ENCODE measurements at places on chromosomes 1 and 21.

DNA sequence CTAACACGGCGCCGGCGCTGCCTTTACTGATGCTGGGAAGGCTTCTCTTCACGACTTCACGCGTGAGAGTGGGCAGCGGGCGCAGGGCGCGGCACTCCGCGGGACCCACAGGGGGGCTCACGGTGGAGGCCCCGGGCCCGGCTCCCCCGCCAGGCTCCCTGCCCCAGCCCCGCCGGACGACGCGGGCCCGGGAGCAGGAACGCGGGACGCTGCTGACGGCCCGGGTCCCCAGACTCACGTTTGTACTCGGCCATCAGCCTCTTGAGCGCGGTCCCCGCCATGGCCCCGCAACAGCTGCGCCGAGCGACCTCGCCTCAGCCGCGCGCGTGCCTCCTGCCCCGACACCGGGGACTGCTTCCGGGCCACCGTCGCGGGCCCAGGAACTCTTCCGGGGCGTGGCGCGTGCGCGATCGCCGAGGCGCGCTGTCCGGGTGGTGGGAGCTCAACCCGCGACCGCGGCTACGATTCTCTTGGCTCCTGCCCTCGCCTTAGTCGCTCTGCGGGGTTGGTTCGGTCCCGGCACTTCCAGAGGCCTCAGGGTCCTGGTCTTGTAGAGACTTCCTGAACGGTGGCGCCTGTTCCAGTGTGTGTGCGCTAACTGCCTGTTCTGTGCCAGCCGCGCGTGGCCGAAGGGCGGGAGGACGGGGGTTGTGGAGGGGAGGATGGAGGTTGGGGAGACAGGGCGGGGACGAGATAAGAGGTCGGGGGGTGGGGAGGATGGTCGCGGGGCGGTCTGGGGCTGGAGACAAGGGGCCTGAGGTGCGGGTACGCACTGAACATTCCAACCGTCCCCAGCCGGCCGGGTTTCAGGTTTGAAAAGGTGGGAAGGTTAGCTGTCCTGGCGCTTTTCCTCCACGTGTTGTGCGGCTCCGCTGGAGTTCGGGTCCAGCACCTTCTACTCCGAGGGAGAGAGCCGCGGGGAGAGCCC lies at the start of gene UBE2G2:
Gene UBE2G2, minus strand, starts transcription at position 353 of the 928 bp plus-strand sequence. Its CDS starts 72 bp downstream, at position 281.
- peak; percentile 80 for DNase-seq

- DNase-seq = no peak
Observed at GRCh38 chr21:15272171-15272570, 207.4 kb upstream of the NRIP1 start.

DNA sequence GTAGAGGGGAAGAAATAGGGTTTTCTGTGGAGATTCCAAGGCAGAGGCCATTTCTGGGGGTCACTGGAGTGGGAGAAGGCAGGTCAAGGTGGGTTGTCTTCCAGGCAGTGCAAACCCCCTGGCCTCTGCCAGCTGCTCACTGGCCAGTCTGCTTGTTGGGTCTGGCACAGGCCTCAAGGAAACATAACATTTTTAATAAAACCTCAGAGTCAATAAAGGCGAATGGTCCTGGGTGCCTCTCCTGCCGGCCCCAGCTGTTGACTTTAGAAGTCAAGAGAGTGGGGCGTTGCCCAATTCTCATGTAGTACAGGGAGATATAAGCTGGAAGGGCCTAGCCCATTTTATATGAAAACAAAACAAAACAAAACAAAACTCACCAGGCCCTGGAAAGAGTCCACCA lies 36.6 kb downstream of the RUNX3 start:
- no peak for DNase-seq

DNA sequence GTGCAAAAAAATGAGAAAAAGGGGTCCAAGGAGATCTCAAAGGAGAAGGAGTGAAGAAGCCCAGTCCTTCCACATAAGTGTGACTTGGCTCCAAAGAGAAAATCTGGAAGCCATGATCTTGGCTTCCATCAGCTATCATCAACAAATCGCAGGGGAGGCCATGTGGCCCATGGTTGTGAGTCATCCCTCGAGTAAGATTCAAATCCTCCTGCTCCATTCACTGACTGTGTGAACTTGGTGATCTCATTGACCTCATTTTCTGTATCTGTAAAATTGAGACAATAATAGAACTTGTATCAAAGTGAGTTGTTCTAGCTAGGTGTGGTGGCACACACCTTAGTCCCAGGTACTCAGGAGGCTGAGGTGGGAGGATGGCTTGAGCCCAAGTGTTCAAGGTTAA lies 79.1 kb upstream of the OLIG2 start:
- no peak for DNase-seq

GRCh38 chr1:59596432-59596831 lies 218.3 kb upstream of the HOOK1 start:
- DNase-seq = no peak

DNA sequence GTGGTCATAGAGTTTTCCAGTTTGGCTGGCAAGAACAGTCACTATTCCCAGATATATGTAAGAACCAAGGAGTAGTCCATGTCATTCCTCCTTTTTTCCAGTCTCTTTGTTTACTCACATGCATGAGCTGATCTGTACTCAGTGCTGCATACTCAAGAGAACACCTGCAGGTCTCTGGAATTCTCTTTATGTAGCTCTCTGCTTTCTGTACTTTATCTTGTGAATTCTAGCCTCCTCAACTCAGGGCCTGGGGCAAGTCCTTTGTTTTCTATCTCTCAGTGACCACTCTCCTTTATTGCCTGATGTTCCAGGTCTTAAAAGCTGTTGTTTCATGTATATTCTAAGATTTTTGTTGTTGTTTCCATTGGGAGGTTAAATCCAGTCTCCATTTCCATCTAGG lies 478.9 kb downstream of the DPYD start:
- DNase-seq = no peak

Measured in hippocampal formation (tissue), 2 donors.